Left lobe of liver (tissue), 2 donors: ENCODE measurements at places on chromosomes 6 and 20. TPM values are rescaled to one million over a fixed set of nuclear protein-coding genes. Genes with fewer than 3 reads are reported as not detected.

GRCh38 chr6:17851720-17852161 is 135.7 kb downstream of the KIF13A start:
- DNase-seq, result no peak

OR2J3 gene
- total RNA-seq, result not detected

DNA sequence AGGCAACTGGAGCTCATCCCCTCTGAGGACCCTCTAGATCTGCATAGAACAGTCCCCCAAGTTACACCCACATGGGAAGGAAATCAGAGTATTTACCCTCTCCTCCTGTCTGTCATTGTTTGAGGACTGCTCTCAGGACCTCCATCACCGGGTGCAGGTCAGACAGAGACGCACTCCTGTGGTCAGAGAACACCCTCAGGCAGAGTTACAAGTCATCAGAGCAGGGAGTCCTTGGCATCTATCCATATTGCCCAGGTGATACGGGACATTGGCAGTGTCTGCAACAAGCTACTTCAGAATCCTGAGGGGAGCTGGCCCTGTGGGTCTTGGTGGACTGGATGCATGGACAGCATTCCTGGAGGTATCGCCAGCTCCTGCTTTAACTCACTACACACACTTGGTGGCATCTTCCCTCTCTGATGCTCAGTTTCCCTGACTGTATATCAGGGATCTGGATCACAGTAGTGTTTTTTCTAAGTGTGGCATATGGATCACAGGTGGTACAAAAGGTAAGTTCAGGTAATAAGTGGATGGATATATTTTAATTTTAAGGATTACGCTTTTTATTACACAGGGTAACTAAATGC is 15.1 kb upstream of the ISM1 start:
- DNase-seq, result no peak

DNA sequence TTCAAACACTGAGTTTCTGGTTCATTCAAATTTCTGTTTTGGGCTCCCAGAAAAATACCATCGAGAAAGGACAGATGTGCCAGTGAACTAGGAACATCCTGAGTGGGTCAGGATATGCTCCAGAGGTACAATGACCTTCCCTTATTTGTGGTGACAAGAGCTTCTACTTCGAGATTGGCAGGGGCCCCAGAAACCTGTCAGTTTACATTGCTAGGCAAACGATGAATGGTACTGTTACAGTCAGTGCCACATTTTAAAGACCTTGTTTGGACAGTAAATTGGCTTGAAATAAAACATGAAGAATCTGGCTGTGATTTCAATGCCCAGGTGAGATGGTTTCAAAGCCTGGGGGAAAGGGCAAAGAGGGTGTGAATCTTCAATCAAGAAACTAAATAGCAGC is 454.5 kb upstream of the ID4 start:
- DNase-seq, result no peak

DNA sequence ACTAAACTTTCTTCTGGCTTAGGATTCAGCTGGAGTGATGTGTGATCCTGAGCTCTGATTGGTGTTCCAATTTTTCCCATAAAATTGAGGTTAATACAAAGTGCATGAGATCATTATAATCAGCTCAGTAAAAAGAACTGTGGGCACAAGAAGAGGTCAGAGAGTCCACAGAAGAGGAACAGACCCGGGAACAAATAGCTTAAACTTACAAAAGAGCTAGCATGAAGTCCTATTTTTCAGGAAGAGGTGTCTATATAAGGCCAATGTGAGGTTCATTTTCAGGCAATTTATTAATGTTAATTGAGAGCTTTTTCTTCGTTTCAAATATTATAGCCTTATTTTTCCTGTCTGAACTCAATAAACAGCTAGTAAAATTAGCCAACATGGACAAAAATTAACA is 26.9 kb upstream of the STX11 start:
- DNase-seq, result no peak

DNA sequence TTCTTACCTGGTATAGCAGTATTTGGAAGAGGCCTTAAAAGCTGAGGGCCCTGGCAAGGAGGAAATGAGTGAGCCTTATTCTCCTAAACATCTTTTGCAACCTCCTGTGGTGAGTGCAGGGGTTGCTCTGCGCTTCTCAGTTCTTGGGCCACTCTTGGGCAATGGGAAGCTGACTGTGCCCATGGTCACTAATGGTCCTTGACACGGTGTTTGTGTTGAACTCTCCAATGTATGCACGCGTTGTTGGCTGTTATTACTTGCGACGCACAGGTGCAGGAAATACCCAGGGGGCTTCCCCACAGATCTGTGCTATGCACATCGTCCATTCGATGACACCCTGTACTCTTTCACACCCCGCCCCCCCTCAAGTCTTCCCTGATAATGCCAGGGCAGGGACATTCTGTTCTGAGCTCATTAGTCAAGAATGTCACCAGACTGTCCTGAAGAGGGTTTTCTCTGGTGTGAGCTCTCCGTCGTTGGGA is 79.7 kb downstream of the EDN1 start:
- DNase-seq, result no peak

TINAG gene
- total RNA-seq, result not detected

GRCh38 chr20:24470746-24471582 is 1.5 kb downstream of the SYNDIG1 start:
- DNase-seq, result no peak

TMEM63B gene
- 38.0 TPM for total RNA-seq

DNAH8 gene
- 0.03 TPM for total RNA-seq

PTCRA gene
- not detected for total RNA-seq

PROKR2 gene
- total RNA-seq, result not detected

SLC35F1 gene
- not detected for total RNA-seq

HLA-DOA gene
- total RNA-seq, result 0.70 TPM

VIP gene
- total RNA-seq, result 0.15 TPM

DNA sequence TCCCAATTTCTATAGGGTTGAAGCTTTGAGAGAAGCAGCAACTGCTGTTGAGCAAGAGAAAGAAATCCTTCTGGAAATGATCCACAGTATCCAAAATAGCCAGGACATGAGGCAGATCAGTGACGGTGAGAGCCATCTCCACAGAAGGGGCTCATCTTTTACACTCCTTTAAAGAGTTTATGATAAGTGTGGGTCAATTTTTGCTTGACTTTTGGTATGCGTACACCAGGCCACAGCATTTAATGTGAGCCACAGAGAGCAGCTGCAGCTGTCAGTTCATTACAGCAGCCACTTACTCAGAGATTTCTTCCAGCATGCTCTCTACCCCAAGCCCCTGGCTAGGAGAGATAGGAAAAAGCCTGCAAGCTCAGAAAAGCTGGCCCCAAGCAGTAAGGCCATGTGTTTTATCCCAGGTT is 9.9 kb downstream of the BAG2 start:
- no peak for DNase-seq

DNA sequence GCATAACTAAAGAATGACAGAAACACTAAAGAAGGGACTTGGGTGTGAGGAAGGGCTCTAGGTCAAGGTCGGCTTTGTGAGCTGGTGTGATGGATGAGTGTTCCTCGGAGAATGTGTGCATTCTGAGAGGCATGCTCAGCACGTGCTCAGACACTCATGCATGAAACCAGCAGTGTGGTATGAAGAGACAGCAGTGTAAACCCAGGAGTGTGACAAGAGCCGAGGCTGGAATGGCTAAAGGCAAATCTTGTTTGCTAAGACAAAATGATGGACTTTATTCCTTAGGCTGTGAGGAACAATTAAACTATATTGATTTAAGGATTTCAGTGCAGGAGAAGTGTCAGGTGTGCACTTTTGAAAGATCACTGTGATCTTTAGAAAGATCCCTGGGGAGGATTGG is 107.4 kb upstream of the MAP7 start:
- no peak for DNase-seq

DNA sequence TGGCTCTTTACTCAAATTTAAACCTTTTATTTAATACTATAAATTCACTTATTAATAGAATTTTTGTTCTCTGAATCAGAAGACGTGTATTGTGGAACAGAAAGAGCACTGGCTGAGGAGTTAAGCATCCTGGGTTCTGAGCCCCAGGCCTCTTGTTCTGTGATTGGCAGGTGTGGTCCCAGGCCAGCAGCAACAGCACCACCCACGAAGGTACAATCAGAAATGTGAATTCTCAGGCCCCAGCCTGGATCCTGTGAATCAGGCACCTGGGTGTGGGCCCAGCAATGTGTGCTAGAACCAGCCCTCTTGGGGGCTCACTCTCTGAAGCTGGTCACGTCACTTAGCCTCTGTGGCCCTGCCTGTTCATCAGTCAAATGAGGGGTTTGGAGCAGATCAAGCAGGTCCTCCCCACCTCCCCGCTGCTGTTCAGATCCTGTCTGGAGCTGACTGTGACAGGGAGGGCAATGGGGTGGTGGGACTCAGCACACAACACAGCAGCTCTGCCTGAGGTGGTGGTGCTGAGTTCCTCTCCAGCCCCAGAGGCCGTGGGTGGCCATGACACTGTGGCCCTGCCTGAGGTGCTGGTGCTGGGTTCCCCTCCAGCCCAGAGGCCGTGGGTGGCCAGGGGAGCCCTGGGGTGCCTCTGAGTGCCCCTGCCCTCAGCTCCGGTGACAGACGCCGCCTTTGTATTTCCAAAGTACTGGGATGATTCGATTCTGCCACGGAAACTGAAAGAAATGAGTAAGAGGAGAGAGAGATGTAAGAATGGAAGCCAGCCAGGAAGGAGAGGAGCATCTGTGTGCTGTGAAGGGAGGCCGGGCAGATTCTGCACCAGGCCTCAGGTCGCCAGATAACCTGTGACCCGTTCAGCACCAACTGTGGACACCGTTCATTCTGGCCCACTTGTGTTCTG is 41.6 kb upstream of the FRMD1 start:
- peak; percentile 33 for DNase-seq

- peak; percentile 82 for DNase-seq
These were observed 19.5 kb downstream of the ZNF311 start for GRCh38 chr6:28985462-28986164.

GRCh38 chr20:20594171-20594530 is 118.3 kb downstream of the RALGAPA2 start:
- no peak for DNase-seq
